ENCODE measurements at places on chromosomes 7 and 10.

DNA sequence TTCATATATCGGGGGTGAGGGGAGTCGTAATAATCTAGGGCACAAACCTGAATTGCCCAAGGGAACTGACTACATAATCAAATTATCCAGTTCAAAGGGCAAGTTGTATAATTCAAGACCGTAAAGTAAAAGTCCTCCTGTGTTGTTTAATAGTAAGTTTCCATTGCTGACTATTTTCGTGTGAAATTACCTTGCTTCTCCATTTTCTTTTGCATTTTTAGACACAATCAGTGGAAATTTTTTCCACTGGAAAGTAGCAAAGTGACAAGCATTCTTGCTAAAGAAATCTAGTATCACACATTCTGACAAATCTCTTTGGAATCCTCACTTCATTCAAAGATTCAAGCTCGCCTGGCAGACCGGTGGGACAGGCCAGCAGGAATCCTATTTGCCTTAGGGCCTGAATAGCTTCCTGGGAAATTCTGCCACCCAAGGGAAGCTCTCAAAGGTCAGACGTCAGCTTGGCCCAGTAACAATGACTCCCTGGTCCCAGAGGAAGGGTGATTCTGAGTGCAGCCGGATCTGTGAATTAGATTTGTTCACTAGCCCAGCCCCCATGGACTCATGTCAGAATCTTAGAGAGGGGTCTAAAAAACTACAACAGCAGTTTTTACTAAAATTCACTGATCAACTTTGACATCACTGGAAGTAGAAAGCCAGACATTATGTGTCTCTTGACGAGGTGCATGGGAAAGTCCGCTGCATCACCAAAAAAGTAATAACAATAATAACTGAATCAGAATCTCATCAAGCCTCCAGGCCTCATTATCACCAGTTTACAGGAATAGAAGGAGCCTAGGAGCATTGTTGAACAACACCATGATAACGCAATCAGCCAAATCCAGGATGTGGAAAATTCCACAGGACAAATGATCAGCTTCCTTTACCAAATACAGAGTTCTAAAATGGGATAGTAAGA is 161.0 kb downstream of the SKIDA1 start:
- no peak for DNase-seq

DNA sequence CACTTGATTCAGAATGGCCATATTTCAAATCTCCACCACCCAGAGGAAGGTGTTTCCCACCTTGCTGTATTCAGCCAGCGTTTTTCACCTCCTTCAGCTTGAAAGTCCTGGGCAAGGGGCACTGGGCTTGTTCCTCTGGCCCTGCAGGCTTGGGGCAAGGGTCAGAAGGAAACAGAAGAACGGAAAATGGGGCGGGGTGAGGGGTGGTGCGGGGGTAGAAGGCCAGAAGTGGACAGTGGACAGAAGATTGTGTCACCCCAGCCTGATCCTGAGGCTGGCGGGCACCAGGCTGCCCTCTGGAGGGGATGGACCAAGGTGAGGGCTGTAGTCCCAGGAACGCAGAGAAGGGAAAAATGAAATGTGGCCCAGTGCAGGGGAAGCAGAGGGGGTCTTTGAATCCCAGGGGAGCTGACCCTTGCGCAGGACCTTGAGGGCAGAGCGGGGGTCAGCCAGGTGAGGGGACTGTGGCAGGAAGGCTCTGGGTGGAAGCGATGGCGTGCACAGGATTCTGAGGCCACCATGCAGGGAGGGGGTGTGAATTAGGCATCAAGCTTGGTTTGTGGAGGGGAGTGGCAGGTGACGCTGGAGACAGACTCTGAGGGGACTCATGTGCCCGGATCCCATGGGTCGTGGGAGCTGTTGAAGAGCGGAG is 23.0 kb downstream of the TMEM120A start:
- no peak for DNase-seq

- DNase-seq = no peak
Measured at GRCh38 chr10:51510231-51510630, 189.2 kb downstream of the CSTF2T start.

GRCh38 chr7:24828891-24829661 is 71.8 kb upstream of the GSDME start:
- no peak for DNase-seq

DNA sequence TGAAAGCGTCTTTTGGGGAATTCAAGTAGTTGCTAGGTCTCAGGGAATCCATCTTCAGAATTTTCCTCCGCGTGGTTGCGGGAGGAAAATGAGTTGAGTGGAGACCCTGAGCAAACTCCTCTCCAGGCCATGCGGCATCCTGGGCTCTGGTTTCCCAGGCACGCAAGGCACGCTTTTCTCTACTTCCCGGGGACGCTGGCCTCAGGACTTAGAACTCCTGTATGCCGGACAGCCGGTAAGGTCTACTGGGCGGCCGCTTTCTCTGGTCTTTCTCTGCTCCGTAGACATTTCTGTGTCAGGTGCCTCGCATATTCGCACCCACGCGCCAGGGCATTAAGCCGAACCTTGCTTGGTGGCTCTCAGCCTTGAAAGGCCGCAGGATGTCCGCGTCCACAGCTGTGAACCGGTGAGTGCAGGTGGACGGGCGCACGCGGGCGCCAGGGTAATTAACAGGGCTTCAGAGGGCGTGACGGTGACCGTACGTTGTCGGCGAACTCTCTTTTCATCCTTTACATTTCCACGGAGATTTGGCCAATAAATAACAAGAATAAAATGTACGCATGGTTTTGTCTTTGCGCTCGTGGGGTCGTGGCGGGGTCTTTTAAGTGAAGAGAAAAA is 992 bp upstream of the RBM20 start:
- no peak for DNase-seq

- DNase-seq = no peak
Measured at GRCh38 chr10:128384831-128385230, 258.6 kb upstream of the MKI67 start.

DNA sequence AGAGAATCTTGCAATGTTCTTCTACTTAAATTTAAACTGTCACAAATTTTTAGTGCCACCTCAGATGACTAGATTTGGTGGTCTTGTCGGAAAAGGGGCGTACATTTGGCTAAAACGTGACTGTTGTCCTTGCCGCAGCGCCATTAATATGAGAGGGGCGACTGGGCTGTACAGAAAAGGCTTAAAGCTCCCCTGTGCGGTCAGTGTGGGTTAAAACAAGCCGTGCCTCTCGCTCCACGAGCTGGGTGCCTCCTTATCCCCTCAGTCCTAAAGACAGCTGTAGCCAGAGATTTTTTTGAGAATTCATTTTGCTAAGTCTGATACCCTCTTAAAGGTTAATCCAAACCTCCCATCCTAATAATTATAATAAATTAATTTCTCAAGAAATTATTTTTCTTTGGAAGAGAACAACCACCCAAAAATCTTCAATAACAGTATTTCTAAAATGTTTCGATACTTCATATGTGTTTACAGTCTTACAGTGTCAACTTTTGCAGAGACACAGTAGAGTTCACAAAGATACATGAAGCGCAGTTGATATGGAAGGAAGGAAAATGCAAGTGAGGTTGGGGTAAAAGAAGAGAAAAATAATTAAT is 68.6 kb downstream of the C7orf25 start:
- DNase-seq = peak; percentile 11

DNA sequence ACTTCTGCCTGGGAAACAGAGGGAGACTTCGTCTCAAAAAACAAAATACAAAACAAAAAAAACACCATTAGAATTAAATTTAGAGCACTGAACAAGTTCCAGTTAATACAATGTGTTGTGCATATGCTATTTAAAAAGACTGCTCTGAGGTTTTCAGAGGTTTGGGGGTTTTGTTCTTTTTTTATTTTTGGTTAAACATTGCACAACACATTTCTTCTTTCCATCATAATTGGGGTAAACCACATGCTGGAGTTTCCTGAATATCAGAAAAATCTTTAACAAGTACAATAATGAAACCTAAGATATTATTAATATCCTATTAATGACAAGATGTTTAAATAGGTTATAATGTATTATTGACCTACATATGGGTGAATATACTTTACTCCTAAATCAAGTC is 26.3 kb downstream of the IGF2BP3 start:
- no peak for DNase-seq

- no peak for DNase-seq
Measured at GRCh38 chr10:70442332-70442988, 979 bp upstream of the NODAL start.

DNA sequence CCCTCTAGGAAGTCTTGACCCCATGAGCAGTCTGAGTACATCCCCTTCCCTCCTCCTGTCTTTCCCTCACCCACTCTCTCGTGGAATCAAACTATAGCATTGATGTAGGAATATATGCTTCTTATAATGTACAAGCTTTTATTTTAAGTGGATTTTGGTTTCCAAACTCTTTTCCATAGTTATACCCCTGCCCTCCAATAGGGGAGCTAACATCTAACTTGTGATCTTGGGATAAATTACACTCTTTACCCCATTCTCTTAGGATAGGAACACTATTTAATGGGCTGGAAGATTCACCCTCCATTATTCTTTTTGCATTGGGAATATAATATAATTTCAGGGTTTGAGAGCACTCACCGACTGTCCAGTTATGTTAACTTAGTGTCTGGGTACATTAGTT is 465.9 kb downstream of the GATA3 start:
- DNase-seq = no peak

DNA sequence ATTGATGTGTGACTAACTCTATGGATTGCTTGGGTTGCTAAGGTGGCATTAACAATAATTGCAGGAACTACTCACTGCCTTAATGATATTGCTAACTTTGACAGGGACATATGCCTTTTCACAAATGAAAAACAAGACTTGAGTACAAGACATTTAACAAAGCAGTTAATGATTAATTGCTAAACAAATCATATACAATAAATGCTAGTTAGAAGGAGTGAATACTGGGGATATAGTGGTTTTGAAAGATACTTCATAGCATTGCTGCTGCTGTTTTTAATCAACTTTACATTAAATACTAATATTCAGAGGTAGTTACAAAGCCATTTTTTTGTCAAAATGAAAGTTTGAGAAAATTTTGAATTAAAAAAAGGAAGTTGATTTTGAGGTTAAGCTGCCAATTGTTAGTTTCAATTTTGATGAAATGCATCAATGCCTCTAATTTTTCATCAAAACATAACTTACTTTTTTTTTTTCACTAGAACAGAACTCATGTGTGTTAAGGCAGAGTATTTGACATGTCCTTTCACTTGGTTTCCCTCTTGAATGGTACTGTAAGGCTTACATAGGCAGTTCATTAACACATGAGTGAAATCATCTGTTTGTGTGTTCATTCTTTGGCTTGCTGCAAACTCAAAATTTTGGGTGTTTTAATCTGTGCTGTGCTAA is 106.2 kb upstream of the SEMA3D start:
- no peak for DNase-seq

DNA sequence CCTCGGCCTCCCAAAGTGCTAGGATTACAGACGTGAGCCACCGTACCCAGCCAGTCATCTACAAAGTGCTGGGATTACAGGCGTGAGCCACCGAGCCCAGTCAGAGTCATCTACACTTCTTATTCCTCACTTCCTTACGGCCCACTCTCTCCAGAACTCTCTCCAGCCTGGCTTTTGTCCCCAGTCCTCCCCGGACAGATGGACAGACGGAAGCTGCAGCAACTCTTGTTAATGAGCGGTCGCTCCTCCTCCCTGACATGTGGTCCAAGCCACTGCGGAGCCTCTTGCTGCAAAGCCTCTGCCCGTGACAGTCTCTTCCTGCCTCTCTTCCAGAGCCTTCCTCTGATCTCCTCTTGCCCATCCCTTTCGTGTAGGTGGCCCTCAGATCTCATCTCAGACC is 45.9 kb downstream of the TMEM270 start:
- no peak for DNase-seq

DNA sequence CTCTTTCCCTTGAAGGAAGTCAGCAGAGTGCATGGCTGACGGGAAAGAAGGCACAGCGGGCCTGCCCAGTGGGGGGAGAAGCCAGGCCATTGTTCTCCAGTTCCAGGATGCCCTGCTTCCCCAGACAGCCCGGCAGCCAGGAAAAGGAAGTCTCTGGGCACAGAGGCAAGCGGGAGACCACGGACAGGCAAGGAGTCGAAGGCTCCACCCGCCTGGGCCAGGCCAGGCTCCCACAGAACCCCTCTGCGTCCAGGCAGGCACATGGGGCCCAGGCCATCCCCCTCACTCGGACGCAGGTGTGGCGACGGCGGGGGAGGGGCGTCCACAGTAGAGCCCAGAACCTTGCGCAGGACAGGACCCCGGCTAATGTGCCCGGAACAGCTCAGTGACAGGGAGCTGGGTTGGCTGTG is 8.7 kb downstream of the GPR146 start:
- DNase-seq = no peak

DNA sequence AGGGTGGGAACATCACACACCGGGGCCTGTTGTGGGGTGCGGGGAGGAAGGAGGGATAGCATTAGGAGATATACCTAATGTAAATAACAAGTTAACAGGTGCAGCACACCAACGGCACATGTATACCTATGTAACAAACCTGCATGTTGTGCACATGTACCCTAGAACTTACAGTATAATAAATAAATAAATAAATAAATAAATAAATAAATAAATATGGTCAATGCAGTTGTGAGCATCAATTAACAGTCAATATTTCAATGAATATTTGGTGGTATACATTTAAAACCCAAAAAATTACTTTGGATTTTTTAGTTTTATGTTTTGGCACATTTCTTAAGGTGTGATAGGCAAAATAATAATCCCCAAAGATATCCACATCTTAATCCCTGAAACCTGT is 15.6 kb downstream of the TRDMT1 start:
- no peak for DNase-seq

Data from activated T-cell treated with anti-CD3 and anti-CD28 coated beads for 48 hours (primary cell).